ENCODE measurements at places on chromosomes 5 and 9.
A peak's percentile ranks its signal among the peaks of the same experiment; 100 is the strongest.

DNA sequence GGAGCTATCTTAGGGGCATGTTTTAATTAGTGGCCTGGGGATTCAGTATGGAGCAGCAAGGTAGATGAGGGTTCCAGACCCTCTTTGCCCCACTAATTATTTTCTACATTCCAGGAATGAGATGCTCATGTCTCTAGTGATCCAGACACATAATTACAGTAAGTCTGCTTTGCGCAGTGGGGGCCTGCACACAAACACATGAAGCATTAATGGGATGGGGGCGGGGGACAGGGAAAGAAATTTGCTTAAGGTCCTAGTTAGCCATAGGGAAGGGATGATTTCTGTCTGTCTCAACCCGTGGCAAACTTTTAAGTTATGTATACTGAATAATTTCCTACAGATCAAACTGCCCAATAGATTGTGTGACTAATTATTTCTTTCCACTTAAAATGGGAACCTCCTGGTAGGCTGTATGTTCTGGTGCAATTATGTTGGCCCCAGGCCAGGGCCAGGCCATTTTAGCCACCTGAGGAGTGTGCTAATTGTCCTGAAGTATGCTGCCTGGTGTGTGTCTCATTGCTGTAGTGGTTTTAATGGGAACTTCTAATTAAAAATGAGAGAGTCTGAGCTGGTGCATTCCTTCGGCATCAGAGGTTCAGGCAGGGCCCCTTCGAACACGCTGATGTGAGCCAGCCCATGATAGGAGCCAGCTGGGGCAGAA is 134.4 kb downstream of the PTTG1 start:
- no peak for DNase-seq

DNA sequence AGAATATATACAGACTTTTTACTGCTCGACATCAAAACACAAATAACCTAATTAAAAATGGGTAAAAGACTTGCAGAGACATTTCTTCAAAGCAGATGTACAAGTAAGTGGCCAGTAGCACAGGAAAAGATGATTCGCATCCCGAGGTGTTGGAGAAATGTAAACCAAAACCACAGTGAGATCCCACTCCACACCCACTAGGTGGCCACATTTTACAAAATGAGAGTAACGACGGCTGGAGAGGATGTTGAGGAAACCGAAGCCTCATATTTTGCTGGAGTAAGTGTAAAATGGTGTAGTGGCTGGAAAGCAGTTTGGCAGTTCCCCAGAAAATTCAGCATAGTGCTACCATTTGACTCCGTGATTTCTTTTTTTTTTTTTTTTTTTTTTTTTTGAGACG is 21.3 kb upstream of the GBGT1 start:
- no peak for DNase-seq

DNA sequence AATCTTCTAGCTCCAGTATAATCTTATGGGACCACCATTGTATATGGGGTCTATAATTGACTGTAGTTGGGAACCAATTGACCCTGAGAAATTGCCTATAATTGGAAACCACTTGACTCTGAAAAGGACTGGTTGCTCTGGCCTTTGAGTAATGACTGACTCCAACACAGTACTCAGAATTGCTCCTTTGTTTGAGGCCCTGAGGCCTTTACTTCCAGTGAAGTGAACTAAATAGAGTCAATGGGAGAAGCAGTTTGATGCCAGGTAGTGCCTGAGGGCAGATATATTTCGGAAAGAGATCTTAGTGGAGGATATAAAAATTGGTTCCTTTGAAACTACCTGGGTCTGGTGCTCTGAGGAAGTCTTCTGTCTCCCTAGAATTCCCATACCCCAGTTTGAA is 16.0 kb upstream of the TMEM171 start:
- no peak for DNase-seq

GRCh38 chr5:15566789-15567188 is 66.8 kb downstream of the FBXL7 start:
- DNase-seq: no peak

DNA sequence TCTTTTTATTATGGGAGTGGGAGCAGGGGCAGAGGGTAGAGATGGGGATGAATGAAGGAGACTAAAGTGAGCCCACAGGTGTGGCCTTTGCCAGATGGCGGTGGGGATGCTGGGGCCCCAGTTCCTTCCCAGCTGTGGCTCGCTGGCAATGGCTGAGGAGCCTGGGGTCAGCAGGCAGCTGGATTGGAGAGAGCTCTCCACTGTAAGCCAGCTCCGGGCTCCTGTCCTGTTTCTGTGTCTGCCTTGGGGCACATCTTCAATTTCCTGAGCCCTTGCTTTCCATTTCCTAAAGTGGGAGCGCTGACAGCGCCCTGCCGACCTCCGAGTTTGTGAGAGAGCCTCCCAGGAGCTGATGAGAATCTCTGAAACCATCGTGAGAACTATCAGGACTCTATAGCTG is 75.6 kb upstream of the SPRY4 start:
- no peak for DNase-seq

- no peak for DNase-seq
Observed at GRCh38 chr9:19913151-19913550, 124.3 kb upstream of the SLC24A2 start.

DNA sequence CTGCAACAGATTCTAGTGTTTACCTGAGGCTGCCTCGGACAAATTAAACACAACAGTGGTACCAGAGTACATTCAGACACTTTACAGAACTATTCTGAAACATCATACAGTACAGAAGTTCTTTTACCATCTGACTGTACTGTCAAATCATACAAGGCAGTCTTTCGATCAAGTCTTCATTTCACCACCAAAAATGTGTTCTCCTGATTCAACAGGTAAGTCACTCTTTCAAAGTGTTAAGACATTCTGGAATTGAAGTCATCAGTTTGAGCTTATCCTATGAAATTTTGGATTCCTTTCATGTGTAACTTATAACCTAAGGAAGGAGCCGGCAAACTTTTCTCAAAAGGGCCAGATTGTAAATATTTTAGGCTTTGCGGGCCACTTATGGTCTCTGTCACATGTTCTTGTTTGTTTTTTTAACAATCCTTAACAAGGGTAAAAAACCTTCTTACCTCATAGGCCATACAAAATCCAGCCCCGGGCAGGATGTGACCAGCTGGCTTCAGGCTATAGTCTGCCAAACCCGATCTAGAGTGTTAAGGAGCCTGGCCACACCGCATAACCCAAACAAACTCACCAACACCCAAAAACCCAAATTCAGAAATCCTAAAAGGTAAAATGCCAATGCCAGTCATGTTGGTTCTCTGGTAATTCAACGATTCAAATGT is 151.6 kb downstream of the DENND1A start:
- DNase-seq: no peak

- peak; percentile 77 for DNase-seq
Observed at GRCh38 chr9:93827545-93828330, 127.4 kb downstream of the BARX1 start.

DNA sequence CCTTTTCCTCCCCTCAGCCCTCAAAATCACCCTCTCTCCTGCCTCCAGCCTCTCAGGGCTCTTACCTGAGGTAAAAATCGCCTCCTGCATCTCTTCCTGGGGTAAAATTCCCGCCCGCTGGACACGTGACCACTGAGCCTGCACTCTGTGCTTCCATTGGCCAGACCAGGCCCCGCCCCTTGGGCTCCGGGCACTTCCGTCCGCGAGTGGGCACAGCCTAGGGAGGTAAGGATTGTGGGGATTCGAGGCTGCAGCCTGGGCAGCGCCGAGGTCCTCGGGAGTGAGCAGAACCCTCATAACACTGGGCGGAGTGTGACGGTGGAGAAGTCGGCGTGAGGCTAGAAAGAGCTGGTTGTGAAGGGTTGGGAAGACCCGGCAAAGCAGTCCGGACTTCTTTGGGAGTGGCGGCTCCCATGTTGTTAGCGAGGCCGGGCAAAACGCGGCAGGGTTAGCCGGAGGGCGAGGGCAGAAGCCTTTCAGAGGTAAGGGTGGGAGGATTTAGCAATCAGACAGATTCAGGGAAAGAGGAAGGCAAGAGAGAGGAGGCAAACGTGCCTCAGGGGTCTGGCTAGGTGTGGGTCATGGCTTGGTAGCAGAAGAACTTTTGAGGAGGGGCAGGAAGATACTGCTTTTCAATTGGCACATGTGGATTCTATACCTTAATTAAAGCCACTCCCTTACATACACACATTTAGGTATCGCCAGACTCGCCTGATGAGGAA is at the start of gene SHOC1:
TSS of gene SHOC1 (minus strand) at position 103 of the 722 bp plus-strand sequence. CDS start 3,519 bp downstream, outside the sequence.
- no peak for DNase-seq

- DNase-seq: no peak
Observed at GRCh38 chr5:93189707-93190120, 391.3 kb downstream of the NR2F1-AS1 start.

- no peak for DNase-seq
Observed at GRCh38 chr9:21465859-21466518, 16.1 kb downstream of the IFNE start.

- peak; percentile 88 for DNase-seq
Observed at GRCh38 chr9:744790-745484, 96.6 kb upstream of the DMRT1 start.

- DNase-seq: no peak
Observed at GRCh38 chr5:84573017-84573712, 188.5 kb upstream of the EDIL3 start.

DNA sequence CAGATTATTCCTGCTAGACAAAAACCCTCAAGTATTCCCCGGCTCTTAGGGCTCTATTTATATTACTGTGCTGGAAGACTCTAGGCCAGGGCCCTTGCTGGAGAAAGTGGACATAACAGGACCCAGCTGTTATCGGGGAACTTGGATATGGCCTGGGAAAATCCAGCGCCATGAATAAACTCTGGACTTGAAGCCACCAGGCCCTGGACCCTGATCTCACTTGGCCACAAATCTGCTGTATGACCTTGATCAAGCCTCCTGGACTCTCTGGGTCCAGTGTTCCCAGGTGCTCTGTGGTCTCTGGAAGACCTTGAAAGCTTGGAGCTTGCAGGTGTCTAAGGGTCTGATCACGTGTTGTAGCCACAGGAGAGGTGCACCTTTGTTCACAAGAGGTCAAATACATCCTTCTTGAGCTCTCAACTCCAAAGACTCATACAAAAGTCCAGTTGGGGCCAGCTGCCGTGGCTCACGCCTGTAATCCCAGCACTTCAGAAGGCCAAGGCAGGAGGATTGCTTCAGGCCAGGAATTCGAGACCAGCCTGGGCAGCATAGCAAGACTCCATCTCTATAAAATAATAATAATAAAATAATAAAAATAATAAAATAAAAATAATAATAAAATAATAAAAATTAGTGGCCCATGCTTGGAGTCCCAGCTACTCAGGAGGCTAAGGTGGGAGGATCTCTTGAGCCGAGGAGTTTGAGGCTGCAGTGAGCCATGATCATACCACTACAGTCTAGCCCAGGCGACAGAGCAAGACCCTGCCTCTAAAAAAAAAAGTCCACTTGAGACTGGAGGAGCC is 26.5 kb downstream of the COL27A1 start:
- no peak for DNase-seq

- no peak for DNase-seq
Observed at GRCh38 chr9:108933231-108933717, 650 bp downstream of the ELP1 start.

- DNase-seq: no peak
Observed at GRCh38 chr5:12095808-12096281, 191.6 kb upstream of the CTNND2 start.

- no peak for DNase-seq
Observed at GRCh38 chr5:98368141-98368540, 405.3 kb upstream of the RGMB start.

GRCh38 chr5:34020726-34021125 is 12.9 kb upstream of the AMACR start:
- DNase-seq: no peak

GRCh38 chr5:105836887-105837286 is 1833.8 kb downstream of the EFNA5 start:
- DNase-seq: no peak

DNA sequence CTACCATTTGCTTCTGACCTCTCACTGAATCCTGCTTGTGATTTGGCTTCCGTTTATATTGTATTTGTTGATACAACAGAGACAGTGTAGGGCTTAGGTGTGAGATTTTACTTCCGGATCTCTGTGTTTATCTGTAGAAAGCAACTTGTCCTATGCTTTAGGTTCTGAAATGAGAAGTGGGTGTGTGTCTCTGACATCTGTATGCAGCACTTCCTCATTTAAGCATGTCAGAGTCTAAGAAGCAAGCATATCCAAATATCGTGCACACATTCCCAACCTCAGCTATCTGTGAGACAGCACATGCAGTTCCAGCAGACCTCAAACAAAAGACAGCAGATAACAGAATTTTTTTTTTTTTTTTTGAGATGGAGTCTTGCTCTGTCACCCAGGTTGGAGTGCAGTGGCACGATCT is 16.3 kb downstream of the KLF9 start:
- DNase-seq: no peak

- no peak for DNase-seq
Observed at GRCh38 chr5:149141957-149142851, 911 bp downstream of the ABLIM3 start.

DNA sequence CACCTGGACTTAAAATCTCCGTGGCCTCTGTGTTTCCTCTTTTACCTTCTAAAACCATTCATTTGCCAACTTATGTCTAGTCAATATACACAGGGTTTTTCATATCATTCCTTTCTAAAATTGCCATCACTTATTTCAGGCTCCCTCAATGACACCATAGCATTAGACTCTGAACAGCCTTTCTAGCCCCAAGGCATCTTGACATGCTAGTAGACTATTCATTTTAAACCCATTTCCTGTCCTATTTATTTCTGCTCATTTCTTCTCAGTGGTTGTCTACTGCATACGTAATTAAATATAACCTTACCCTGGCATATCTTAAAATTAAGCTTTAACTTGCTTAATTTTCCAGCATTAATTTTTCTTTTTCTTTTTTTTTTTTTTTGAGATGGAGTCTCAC is 83.2 kb downstream of the PHAX start:
- DNase-seq: no peak

DNA sequence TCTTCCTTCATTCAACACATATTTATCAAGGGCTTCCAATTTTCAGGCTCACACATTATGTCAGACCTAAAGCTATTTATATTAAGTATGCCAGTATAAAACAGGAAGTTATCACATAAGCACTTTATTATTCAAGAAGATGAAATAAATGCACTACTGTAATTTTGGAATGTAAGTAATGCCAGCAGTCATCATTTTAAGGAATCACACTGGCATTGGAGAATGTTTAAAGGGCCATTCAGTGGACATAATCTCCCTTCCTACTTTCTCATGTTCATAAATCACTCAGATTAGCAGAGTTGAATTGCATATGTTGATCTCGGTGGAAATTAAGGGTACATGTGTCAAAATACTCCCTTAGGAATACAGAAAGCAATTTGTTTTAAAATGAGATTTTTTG is 164.4 kb downstream of the GIN1 start:
- no peak for DNase-seq

GRCh38 chr9:16147726-16148125 is 594.9 kb downstream of the CCDC171 start:
- DNase-seq: no peak

- no peak for DNase-seq
Observed at GRCh38 chr5:39194466-39195136, 24.8 kb downstream of the FYB1 start.

- DNase-seq: no peak
Observed at GRCh38 chr9:75483636-75484035, 395.3 kb downstream of the OSTF1 start.

DNA sequence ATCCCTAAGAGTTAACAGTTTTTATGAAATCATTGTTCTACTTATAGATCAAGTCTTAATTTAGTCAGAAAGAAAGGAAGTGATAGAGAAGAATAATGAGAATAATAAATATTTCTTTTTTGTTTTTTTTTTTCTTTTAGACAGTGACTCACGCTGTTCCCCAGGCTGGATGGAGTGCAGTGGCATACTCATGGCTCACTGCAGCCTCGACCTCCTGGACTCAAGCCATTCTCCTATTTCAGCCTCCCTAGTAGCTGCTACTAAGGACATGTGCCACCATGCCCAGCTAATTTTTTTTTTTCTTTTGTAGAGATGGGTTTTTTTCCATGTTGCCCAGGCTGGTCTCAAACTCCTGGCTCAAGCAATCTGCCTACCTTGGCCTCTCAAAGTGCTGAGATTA is 11.0 kb downstream of the IFNA21 start:
- DNase-seq: no peak

All from Right ventricle myocardium inferior (tissue), 1 donor.